Hippocampal formation (tissue), 2 donors: ENCODE measurements at places on chromosomes 13 and 19.

DNA sequence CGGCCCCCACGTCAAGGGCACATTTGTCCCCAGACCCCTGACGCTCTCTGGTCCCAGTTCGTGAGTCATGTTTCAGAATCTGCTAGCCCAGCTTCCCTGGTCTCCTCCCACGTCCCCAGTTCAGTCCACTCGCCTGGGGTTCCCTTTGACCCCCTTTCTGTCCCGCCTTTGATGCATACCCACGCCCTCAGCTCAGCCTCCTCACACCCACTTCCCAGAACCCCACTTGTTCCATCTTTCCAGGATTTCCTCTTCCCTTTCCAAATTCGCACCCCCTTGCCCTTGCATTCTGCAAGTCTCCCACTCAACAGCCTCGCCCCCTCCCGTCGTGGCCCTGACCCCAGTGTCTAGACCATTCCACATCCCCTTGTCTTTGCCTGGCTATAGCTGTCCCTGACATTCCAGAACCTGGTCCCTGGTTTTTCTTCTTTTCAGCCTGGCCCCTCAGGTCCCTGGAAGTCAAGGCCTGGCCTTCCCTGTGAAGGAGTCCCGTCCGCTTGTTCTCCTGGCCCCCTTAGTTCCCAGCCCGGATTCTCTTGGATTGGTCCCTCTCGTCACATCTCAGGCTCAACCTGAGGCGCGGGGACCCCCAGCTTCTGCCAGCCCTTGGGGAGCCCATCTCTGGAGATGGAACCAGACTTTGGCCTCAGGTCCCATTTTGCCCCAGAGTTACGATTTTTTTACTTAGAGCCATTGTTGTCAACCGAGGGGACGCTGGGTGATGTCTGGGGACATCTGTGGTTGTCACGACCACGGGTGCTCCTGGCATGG lies 1.3 kb downstream of the NCLN start:
- DNase-seq = no peak

DNA sequence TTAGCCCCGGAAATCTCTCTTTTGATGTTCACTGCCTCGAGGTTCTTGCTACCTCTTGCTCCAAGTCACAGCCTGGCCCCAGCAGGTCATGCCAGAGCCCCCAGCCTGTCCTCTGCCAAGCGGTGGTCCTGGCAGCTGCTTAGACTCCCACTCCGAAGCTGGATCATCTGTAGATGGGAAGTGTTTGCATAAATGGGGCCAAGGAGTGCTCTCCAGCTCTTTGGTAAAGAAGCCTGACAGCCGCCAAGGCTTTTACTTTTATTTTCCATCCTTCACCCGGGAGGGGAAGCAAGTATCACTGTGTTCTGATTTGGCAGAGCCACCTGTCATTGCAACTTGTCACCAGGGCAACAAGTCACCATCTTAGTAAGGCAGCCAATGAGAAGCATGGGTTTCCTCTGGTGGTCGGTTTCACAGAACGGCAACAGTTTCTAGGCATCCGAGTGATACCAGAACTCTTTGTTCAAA lies 10.6 kb upstream of the RETN start:
- DNase-seq = no peak

DNA sequence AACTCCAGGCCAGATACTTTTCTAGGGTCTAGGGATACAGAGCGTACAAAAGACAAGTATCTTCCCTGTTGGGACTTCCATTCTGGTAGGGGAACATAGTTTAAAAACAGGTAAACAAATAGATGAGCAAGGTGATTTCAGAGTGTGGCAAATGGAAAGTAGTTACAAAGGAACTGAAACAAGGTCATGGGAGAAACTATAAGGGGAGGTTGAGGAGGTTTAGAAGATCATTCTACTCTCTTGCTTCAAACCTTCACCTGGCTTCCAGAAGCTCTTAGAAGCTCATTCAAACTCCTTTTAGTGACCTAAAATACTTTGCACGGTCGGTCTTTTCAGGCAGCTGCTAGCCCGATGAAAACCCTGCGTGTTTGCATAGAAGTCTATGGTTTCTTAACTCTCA lies 9.1 kb downstream of the FFAR2 start:
- DNase-seq = no peak

DNA sequence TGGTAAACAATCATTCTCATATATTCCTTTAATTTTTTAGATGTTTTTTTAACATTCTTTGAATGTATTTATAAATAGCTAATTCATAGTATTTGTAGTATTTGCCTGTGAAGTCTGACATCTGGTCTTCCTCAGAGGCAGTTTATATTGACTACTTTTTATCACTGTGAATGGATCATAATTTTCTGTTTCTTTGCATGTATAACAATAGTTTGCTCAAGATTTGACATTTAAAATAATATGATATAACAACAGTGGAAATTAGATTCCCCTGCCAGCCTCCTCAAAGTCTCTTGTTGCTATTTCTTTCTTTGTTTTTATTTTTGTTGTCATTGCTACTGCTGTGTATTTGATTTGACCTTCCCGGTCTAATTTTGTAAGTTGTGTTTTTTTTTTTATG lies 297.0 kb upstream of the PCDH20 start:
- DNase-seq = no peak

GRCh38 chr19:660793-661426 lies 2.1 kb downstream of the RNF126 start:
- no peak for DNase-seq
